Activated T-cell treated with anti-CD3 and anti-CD28 coated beads for 24 hours (primary cell): ENCODE measurements at places on chromosomes 7 and 10.

GRCh38 chr10:86079088-86079487, 287.5 kb downstream of the GRID1 start:
- no peak for DNase-seq

GRCh38 chr7:46229409-46229808, 308.3 kb upstream of the IGFBP3 start:
- no peak for DNase-seq

GRCh38 chr7:27250557-27251070, 8.0 kb downstream of the EVX1 start:
- no peak for DNase-seq

DNA sequence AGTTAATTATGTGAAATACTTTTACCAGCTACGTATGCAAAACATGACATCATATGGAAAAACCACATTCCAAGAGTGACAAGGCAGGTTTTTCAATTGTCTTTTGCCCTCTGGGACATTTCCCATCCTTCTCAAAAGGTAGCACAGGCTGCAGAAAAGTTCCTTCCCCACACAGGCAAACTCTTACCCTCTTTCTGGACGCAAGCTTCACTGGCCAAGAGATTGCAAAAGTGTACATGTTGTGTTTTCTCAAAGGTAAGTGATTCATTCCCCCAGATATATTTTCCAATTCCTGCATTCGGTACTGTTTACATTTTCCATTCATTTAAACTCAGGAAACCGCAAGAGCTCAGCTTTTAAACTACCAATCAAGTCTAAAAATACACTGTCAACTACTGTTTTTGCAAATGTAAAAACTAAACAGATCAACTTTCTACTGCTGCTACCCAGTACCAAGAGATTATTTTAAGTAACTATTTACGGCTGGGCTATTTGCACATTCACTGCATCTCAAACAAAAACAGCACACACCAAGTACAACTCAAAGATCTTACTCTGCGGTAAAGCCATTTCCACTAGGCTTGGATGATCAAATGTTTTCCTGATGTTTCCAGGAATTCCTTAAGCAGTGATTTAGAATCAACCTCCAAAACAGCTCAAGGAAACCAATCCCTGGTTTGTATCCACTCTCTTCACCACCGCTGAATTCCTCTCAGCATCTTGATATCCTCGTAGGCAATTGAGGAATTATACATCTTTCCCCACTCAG, 233.6 kb upstream of the CCDC6 start:
- DNase-seq: no peak

GRCh38 chr10:127449490-127449889, 99.6 kb upstream of the NPS start:
- no peak for DNase-seq

- no peak for DNase-seq
Observed at GRCh38 chr7:141550386-141551093, 670 bp upstream of the AGK start.

- DNase-seq: peak; percentile 39
Observed at GRCh38 chr10:109978481-109978880, 29.3 kb upstream of the ADD3 start.

DNA sequence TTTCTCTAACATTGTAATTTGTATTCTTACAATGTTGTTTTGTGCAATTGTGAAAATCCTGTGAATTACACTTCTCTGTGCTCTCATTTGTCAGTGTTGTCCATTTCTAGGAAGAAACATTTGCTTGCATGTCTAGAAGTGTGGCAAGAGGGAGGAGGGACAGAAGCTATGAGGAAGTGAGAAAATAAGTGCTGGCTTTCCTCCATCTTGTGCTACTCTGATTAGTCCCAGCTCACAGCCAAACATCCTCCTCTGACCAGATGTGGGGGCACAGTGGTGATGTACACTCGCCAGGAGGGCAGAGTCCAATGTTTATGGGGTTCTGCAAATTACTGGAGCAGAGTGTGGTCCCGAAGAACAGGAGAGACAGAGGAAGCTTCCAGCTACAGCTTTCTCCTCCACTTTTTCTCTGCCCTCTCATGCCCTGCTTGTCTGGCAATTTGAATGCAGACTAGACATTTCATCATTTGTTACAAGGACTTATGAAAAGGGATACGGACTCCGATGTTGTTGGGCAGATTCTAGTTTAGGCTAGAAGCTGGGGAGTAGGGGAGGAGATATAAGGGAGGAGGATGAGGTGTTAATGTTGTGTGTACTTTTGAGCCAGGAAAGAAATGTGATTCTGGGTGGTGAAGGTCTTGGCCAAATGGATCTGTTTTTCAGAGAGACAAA, 131.0 kb upstream of the C1GALT1 start:
- DNase-seq: no peak

DNA sequence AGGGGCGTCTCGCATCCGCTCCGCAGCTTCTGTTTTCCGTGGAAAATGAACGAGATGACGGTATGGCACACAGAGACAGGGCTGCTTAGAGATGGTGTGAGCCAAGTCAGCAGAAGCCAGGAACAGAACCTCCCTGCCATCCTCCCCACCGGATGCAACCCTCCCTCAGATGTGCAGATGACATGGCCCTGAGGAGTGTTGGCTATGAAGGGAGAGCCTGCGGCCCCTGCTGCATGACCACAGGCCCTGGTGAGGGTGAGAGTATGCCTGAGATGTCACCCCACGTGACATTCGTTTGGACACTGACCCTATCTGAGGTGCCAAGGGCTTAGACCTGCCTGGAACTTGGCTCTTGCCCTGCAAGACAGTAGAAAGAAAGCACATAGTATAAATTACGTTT, 29.4 kb downstream of the WIPF3 start:
- no peak for DNase-seq

DNA sequence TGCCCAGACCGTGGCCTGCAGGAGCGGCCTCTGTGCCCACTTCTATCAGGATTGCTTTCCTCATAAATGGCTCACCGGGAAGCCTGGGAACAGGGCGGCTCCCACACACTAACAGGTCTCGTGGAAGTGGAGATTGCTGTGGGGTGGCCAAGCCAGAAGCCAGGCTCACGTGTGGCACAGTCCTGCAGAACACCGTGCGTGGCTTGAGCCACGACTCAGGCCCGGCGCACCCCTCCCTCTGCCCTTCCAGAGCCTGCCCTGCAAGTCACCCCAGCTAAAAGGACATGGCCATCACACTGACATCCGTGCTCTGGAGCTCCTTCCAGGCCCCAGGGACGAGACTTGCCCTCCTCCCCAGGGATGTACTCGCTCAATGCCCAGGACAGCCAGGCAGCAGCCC, 7.0 kb downstream of the GPER1 start:
- DNase-seq: no peak

- DNase-seq: no peak
Observed at GRCh38 chr7:93053209-93053948, 64.4 kb downstream of the SAMD9 start.

- no peak for DNase-seq
Observed at GRCh38 chr7:100830396-100830795, 3.1 kb upstream of the EPHB4 start.

- no peak for DNase-seq
Observed at GRCh38 chr10:102982296-102982695, 64.2 kb downstream of the CNNM2 start.

DNA sequence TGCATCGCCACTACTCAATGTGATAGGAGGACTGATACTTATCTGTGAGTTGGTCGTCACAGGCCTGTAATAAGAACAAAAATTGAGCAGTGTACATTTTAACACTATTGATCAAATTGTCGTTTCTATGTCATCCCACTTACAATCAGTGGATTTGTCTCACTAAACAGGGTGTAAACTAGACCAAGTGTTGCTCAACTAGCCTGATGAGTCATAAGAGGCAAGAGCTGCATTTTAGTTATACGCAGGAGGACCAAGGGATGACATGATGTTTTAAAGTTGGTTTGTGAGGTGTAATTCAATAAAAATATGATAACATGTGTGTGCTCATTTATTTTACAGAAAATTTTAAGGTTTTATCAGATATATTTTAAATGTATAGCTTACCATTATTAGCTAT, 1239.2 kb downstream of the REEP3 start:
- no peak for DNase-seq

- DNase-seq: no peak
Observed at GRCh38 chr7:112080441-112080840, 125.8 kb downstream of the DOCK4 start.

- DNase-seq: no peak
Observed at GRCh38 chr10:100729862-100730724, 15.3 kb upstream of the PAX2 start.

GRCh38 chr7:31254926-31255325, 85.6 kb downstream of the NEUROD6 start:
- DNase-seq: no peak

DNA sequence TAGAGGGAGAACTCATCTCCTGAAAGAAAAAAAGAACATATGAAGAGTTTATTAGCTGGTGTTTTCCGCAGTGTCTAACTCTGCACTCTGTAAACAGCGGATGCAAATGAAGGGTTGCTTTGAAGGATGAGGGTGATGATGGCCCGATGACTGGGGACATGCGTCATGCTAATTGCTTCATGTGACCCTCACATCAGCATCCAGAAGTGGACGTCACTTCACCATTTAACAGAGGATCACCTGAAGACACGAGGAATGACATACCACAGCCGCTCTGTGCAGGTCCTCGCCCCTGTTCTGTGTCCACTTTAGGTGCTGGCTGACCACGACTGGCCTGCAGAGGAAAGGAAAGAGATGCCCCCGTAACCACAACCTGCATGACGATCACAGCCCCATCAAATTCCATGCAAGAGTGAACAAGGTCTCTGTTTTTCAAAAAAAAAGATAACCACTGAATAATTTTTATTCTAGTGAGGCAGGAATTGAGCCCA, 82.9 kb downstream of the KLF6 start:
- DNase-seq: no peak

- DNase-seq: no peak
Observed at GRCh38 chr10:86191166-86191565, 175.4 kb downstream of the GRID1 start.

DNA sequence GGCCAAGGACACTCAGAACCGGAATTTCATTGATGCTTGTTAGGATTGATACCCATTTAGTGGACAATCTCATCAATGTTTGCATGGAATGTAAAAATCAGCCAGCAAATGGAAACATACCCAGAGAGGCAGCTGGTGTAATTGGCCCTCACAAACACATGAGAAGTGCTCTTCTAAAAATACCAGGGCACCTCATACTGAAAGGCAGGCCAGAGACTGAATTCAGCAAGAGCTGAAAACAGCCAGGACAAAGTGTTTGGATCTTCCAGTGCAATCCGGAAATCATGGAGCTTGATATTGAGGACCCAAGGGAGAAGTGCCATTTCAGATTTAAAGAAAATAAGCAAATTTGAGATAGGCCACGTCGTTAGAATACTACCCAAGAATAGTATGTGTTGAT, 498.6 kb downstream of the GALNT17 start:
- no peak for DNase-seq

- DNase-seq: no peak
Observed at GRCh38 chr7:156049366-156049765, 237.1 kb upstream of the SHH start.

GRCh38 chr10:16674147-16674703, 143.0 kb downstream of the RSU1 start:
- no peak for DNase-seq

- DNase-seq: no peak
Observed at GRCh38 chr10:97582169-97582568, 2.0 kb upstream of the HOGA1 start.

GRCh38 chr7:151925446-151926335, 30.6 kb upstream of the GALNTL5 start:
- no peak for DNase-seq

DNA sequence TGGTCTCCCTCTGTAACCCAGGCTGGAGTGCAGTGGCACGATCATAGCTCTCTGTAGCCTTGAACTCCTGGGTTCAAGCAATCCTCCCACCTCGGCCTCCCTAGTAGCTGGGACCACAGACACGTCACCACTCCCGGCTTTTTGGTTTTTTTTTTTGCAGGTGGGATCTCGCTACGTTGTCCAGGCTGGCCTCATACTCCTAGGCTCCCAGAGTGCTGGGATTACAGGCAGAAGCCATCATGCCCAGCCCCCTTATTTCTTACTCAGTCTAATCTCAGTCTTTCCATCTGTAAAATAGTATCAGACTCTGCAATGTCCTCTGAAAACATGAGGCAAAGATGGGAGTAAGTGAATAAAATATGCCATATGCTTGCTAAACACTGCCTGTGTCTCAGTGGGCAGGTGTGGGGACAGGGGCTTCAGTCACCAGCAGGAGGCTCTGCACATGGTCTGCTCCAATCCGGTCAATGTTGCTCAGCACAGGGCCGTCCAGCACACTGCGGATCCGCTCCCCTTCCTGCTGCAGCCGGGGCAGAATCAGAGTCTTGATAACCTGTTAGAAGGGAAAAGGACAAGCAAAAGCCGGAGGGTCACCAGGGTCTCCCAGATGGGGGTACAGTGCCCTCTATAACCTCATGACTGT, 8.2 kb downstream of the AP4M1 start:
- no peak for DNase-seq

DNA sequence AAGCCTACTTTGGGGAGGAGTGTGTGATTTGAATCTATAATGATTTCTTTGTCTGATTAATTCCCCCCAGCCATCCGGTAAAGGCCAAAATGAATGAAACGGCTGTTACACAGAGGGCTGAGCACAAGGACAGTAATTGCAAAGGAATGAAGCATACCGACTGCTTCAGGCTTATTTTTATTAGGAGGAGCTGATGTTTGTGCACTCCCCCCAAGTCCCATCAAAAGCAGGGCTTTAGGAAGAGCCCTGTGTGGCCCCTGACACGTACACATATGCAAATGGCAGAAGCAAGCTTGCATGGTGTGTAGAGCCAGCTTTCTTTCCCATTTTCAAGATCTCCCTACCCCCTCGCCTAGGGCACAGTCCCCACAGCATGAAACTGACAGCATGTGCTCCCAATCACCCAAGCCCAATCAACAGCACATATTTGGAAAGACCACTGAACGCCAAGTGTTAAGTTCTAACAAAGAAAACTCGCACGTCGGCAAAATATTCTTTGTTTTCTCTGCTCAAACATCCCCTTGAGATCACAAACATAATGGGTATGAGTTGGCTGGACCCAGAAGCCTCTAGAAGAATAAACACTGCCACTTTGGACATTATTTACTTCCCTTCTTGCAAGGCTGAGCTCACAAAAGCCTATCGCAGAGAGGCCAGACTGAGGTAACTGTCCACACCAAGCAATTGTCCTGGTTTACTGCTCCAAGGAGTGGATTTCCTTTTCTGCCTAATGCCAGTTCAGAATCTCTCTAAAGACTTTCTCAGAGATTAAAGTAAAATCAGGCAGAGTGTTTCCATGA, 143.0 kb downstream of the CUBN start:
- no peak for DNase-seq

DNA sequence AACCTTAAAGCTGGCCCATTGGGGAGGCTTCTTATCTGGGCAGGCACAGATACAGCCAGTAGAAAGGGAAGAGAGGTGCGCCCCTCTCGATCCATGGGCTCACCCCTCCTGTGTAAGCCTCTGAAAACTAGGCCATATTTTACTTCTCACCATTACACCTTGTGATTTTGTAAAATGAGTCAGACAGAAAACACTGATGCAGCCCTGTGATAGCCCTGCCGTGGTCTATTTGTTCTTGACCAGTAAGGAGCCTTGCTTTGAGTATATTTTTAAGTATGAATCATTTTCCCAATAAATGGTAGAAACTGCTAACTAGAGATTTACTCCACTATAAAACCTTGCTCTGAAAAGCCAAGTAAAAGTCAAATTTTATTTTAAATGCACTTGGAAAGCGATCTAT, 329.8 kb upstream of the MBL2 start:
- DNase-seq: no peak

GRCh38 chr10:90745565-90745964, 112.3 kb downstream of the HTR7 start:
- no peak for DNase-seq
